ENCODE measurements at places on chromosomes 7 and 10. TPM values are rescaled to one million over a fixed set of nuclear protein-coding genes. Genes with fewer than 3 reads are reported as not detected.

The DLX5 gene
- polyA plus RNA-seq, result 0.22 TPM

The MOGAT3 gene
- polyA plus RNA-seq, result not detected

The IPMK gene
- polyA plus RNA-seq, result 3.3 TPM

The OPN1SW gene
- 2.0 TPM for polyA plus RNA-seq

The CD36 gene
- polyA plus RNA-seq, result 333 TPM

The CHCHD3 gene
- 69.0 TPM for polyA plus RNA-seq

The SPDYE2B gene
- polyA plus RNA-seq, result 2.7 TPM

The SFTPA1 gene
- polyA plus RNA-seq, result not detected

The ASAH2B gene
- polyA plus RNA-seq, result 3.8 TPM

The ZNF804B gene
- polyA plus RNA-seq, result not detected

The OR2A42 gene
- 0.34 TPM for polyA plus RNA-seq

All from forelimb muscle (tissue), 1 donor.